ENCODE measurements at places on chromosomes 1 and 21.

- DNase-seq: peak; percentile 30
These were observed 3.5 kb downstream of the FMO2 start for GRCh38 chr1:171188388-171189266.

GRCh38 chr1:36076979-36077573, 6.8 kb upstream of the TEKT2 start:
- DNase-seq: no peak

DNA sequence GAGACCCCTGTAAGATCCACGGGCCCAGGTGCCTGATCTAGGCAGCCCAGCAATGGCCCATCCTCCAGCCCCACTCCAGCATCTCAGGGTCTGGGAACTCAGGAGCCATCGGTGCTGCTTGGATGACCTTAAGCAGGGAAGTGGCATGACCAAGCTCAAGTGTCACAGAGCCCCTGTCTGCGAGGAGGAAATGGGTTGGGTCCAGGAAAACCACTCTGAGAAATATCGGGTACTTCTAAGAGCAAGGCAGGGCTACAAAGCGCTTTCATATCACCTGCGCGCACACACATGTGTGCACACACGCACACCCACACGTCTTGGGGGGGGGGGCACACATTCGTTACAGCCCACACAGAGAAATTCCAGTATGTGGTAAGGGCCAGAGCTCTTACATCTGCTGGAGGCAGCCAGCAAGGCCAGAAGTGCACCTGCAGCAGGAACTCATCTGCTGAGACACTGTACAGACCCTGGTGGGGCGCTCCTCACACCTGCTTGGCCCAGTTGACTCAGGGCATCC, 32.6 kb upstream of the SPOCD1 start:
- DNase-seq: peak; percentile 55

- DNase-seq: no peak
These were observed 64.7 kb upstream of the LRRC7 start for GRCh38 chr1:69502991-69503390.

GRCh38 chr1:117142200-117142599, 20.7 kb upstream of the TRIM45 start:
- no peak for DNase-seq

- no peak for DNase-seq
These were observed 12.3 kb upstream of the IL22RA1 start for GRCh38 chr1:24155011-24155782.

DNA sequence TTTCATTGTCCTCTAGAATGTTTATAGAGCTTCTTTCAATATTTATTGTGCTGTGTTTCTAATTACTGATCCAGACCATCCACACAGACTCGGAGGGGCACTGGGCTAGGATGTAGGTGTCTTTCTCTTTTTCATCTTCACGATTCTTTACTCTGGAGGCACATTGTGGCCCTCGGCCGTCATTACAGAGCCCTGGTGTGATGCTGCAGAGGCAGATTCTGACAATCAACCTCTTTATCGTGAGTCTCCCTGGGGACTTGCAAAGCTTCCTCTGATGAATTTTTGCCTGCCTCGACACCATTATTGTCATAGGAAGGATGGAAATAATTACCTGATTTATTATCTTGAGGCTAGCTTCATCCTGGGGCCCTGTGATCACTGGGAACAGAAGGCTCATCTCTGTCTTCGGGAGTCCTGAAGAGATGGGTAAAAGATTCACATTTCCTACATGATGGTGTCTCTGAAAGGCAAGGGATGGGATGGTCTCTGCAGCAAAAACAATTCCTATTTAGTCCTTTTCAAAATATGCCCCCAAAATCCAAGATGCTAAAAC, 89.4 kb downstream of the SEC16B start:
- DNase-seq: no peak

DNA sequence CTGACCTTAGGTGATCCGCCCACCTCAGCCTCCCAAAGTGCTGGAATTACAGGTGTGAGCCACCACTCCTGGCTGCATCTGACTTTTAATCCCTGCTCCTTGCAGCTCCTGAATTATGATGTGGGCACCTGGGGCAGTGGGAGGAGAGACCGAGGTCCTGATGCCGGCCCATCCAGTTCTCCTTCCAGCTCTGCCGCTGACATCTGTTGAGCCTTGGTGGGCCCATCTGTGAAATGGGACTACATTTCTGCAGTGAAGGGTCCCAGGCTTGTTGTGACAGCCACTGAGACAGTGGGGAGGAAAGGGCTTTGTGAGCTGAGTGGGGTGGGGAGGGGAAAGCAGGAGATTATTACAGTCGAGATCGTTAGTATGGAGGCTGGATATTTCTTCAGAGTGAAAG, 11.8 kb downstream of the PLA2G2F start:
- no peak for DNase-seq

GRCh38 chr1:212512816-212513559, 80.3 kb downstream of the NENF start:
- DNase-seq: no peak

GRCh38 chr1:234601301-234602017, 8.5 kb downstream of the IRF2BP2 start:
- peak; percentile 53 for DNase-seq

GRCh38 chr1:163730411-163730821, 408.7 kb downstream of the NUF2 start:
- DNase-seq: no peak

- DNase-seq: no peak
These were observed 335.0 kb downstream of the MATN1 start for GRCh38 chr1:30388386-30388785.

GRCh38 chr1:154820646-154821045, 49.4 kb downstream of the KCNN3 start:
- DNase-seq: no peak

DNA sequence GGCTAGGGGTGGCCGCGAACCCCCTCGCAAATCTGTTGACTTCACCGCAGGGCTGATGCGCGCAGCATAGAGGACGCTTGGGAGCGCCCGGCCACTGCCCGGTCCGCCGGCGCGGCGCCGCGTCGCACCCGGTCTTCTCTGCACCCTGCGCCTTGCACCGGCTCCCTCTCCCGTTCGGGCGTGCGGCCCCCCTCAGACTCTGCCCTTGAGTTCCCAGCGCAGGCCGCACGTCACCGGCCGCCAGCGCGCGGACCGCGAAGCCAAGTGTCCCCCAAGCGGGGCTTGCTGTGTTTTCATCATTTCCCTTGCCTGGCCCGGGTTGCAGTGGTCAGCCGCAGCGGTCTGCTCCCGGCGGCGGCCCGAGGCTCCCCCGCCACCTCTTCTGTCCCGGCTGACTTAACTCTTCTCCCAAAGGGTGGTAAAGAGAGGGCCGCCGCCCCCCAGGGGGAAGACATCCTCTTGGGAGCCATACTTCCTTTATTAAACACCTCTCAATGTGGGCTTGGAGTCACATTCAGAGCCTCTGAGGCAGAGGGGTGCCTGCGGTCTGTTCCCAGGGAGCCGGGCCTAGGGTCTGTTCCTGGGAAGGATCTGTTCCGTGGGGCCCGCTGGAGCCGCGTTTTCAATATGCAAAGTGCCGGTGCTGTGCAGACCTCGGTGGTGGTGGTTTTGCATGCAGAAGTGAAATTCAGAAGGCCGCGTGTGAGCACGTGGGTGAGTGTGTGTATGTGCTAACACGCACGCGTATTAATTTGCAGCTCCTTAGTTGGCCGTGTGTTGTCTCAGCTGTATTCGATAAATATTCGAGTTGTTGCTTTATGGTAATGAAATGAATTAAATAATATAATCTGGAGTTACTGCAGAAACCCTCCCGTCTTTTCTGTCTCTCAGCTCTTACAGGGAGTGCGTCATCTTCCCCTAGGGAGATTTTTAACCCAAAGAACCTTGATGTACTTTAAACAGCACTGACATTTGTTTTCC, 17.6 kb downstream of the PBX1 start:
- no peak for DNase-seq

All from CD4-positive, alpha-beta T cell treated with Interleukin-15 for 4 hours (primary cell).